ENCODE measurements at places on chromosomes 13 and 19. TPM values are rescaled to one million over a fixed set of nuclear protein-coding genes. Genes with fewer than 3 reads are reported as not detected.

GRCh38 chr13:26457212-26457611 lies 100.3 kb upstream of the WASF3 start:
- no peaks in the 10 kb centered on the region for H3K27me3 ChIP-seq
- no peak for DNase-seq
- no peaks in the 10 kb centered on the region for H3K36me3 ChIP-seq
- H3K4me1 ChIP-seq = no peaks in the 10 kb centered on the region
- no peak overlapping the region for H3K4me3 ChIP-seq
- no peak overlapping the region for H3K27ac ChIP-seq

DNA sequence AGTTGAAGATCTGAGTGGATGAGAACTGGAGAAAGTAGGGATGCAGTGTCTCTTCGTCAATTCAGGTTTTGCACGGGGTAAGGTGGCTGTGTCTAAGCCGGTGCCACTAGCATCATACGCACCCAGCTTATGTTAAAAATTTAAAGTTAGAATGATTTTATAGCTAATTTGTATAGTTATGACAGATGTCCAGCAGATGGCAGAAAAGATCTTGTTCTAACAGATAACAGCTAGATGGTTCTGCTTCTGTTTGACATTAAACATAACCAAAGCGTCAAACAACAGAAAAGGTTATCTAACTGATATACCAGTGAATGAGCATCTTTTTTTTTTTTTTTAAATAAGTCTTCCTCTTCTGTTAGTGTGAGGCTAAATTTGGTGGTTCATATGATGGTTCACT lies 18.8 kb upstream of the EDDM13 start:
- H3K4me1 ChIP-seq = no peaks in the 10 kb centered on the region
- H3K4me3 ChIP-seq = no peak overlapping the region
- H3K27me3 ChIP-seq = peaks cover 12% of the 10 kb centered on the region
- DNase-seq = no peak

- no peaks in the 10 kb centered on the region for H3K4me1 ChIP-seq
- H3K27ac ChIP-seq = no peak overlapping the region
- H3K4me3 ChIP-seq = no peak overlapping the region
Observed at GRCh38 chr13:101218484-101218883, 197.8 kb downstream of the NALCN start.

GRCh38 chr13:61188057-61188456 lies 227.6 kb downstream of the PCDH20 start:
- no peaks in the 10 kb centered on the region for H3K27me3 ChIP-seq
- H3K36me3 ChIP-seq = 0 out of 2 replicates have a peak, but pooled peaks cover 4% of the 10 kb centered on the region
- DNase-seq = no peak

ZNF560 gene
- total RNA-seq = 5.8 TPM
